SJCRH30 (cell line): ENCODE measurements at places on chromosomes 11 and 22.

DNA sequence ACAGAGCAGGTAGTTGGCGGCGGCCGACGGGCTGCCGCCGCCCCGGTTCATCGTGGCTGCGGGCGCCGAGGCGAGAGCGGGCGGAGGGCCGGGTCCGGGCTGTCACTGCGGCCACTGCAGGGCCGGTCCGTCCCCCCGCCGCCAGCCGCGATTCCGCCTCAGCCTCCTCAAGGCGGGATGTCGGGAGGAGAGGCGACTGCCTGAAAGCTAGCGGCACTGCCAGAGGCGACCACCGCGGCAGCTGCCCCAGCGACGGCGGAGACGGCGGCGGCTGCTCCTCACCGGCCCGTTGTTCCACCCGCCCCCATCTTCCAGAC, 234 bp downstream of the SESN3 start:
- no peak for DNase-seq

- DNase-seq = no peak
These were observed 107.2 kb downstream of the SCN3B start for GRCh38 chr11:123547180-123547579.

DNA sequence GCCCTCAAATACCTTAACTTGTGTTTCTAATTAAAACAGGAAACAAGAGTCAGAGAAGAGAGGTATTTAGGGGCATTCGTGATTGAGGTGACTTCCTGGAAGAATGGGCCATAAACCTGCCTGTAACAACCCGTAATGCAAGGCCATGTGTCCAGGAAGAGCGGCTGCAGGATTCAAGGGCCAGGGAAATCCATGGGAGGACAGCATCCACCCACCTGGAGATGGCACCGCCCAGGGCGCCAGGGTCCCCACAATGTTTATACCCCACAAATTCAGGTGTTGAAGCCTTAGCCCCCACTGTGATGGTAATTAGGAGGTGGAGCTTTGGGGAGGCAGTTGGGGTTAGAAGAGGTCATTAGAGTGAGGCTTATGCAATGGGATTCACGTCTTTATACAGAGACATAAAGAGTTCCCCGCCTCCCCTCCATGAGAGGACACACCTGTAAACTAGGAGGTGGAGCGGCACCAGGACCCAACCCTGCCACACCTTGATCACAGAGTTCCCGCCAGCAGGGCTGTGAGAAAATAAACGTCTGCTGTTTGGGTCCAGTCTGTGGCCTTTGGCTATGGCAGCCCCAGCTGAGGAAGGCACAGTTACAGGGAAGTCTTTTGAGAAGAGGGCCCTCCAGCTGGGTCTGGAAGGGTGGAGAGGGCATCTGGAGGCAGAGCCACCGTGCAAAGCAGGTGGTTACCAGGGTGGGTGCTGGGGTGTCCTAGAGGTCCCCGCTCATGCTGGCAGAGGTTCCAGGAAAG, 1394.3 kb downstream of the TBC1D22A start:
- no peak for DNase-seq

DNA sequence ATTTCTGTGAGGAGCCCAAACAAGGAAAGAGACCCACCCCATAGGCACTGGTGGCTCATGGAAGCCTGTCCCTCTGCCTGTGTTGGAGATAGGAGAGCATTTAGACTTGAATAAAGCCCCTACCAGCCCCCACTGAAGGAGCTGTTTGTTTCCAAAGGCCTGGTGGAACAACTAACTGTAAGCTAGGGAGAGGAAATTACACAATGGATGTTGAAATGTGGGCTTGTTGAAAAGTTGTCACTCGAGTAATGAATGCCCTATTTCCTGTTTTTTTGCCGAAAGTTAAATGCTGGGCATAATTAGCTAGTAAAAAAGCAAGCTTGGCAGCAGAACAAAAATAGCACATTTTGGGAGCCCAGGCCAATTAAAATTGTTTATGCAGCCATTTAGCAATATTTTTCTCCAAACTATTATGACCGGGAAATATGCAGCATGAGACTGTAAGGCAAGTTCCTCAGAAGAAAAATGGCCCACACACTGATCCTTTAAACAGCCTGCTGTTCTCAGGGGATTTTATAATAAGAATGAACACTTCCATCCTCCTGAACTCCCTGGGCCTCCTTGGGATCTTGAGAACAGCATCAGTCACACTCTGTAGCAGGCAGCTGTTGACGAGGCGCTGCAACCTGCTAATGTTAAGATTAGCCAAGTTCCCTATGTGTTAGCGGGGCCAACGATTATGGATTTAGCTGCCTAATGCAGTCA, 38.6 kb upstream of the LMO2 start:
- no peak for DNase-seq

GRCh38 chr11:105447936-105448702, 161.8 kb upstream of the GRIA4 start:
- no peak for DNase-seq

DNA sequence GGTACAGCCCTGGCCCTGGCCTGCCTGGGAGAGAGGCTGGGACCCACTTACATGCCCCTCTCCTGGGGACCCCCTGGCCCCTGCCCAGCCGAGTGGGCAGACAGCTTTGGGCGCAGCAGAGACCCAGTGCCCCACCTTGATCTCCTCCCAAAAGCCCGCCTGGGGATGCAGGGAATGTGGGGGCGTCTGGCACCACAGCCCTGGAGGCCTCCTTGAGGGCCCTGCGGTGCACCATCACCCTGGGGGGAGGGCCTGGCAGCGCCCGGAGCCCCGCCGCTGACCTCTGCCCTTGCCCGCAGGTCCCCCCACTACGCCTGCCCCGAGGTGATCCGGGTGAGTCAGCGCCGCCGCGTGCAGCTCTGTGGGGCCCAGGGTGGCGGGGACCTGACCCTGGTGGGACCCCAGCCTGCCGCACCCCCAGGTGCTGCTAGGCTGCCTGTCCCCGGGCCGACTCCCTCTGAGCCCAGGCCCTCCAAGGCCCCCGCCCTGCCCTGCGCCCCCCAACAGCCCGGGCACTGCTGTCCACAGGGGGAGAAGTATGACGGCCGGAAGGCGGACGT, 43.7 kb downstream of the MOB2 start:
- no peak for DNase-seq

DNA sequence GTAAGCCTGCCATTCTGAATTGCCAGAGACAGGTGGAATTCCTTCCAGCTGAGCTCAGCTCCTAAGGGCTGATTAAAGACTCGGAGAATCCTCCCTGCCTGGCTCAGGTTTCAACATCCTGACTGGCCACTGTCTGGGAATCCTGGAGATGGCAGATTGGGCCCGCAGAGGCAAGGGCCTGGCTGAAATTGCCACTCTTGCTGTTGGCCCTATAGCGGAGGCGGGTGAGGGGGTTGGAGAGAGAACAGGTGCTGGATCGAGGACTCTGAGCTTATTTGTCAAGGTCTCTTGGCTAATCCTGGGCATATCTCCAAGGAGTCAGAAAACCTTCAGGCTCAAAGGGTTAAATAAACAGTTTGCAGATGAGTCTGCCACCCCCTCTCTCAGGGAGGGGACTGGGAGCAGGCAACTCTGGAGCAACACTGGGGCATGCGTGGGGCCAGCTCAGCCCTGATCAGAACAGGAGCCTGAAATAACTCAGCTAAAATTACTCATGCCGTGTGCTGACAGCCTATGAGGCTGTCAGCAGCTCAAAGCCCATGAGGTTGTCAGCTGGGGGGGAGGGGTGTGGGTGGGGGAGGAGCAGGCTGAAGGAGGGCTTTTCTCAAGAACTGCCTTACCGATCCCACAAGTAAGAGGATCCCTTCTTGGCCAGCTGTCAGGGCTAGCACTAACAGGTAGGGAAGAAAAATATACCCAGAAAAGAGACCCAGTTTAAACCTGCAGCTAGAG, 14.7 kb upstream of the MFRP start:
- peak; percentile 89 for DNase-seq

GRCh38 chr22:30291058-30291892, 2.0 kb upstream of the CASTOR1 start:
- no peak for DNase-seq

GRCh38 chr11:36051235-36052144, 107.6 kb downstream of the LDLRAD3 start:
- no peak for DNase-seq

- no peak for DNase-seq
These were observed 1185.3 kb downstream of the JRKL start for GRCh38 chr11:97574976-97575665.

DNA sequence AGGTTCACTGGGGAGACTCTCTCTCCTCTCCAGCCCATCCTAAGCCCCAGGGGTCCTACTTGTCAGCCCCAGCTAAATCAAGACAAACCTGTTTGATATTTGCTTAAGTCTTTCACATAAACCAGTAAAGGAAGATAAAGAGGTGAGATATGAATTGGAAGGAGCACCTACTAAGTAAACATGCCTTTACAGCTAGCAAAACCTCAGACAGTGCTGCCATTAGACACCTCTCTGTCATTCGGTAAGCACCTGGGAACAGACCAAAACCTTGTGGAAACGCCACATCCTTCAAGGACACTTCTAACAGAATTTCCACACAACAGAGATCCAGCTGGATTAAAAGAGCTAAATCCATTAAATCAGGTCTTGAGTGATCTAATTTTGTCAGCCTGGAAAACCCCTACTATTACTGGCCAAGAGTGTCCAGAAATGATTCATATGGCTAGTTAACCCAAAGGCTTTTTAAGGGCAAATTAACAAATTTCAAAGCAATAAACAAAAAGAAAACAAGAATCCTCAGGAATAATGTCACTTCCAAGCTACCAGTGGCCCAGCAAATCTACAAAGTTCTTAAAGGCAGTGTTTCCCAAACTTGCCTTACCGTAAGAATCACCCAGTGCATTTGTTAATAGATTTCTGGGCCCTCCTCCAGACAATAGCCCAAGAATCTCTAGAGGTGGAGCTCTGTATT, 2.4 kb downstream of the VPS37C start:
- DNase-seq = no peak

DNA sequence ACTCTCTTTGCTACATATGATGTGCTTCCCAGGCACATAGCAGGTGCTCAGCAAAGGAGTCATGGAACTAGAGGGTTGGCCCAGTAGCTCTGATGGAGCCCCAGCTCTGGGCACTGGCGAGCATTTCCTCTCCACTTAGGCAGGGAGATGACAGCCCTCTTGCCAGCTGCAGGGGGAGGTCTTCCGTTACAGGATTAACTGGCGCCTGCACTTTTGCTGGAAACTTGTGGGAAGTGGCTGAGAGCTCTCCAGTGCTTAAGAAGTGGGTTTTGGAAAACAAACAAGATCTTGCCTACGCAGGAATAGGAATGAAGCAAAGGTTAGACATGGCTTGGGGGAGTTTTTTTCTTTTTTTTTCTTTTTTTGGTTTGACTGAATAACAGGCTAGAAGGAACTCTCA, 75.5 kb downstream of the MICAL2 start:
- DNase-seq = peak; percentile 95

DNA sequence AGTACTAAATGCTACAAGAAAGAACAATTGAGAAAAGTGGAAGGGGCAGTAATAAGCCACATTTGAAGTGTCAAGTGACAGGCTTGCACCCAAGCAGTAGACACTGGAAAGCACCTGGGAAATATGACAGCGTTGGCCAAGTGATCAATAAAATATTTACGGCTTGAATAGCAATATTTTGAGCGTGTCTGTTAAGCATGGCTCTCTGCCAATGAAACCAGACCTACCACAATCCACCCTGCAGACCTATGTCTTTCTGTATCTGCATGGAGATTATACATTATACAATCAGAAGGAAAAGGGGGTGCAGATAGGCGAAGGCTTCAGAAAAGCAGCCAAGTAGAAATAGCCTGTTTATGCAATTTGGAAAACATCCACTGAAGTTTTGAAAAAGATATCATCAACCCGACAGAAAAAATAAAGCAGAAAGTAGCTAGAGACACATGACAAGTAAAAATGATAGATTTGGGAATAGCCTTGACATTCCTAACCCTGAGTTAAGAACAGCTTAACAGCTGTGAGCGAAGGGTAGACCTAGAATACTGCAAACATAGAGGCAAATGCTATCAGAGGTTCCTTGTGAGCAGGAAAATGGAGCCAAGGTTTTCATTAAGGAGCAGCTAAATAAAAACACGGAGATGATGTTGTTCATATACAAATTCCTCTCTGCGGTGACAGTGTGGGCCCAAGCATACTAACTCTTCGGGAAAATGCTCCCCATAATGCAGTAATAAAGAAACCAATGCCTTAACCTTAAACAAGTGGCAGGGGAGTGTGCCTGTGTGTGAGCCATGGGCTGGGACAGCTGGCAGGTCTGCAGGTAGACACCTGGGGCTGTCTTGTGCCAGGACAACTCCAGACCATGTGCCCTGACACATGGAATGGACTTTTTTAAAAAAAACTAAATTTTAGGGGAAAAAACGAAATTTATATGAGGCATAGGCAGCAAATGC, 71.3 kb downstream of the ETS1 start:
- DNase-seq = no peak

GRCh38 chr11:74860743-74861142, 88.1 kb downstream of the XRRA1 start:
- DNase-seq = no peak

DNA sequence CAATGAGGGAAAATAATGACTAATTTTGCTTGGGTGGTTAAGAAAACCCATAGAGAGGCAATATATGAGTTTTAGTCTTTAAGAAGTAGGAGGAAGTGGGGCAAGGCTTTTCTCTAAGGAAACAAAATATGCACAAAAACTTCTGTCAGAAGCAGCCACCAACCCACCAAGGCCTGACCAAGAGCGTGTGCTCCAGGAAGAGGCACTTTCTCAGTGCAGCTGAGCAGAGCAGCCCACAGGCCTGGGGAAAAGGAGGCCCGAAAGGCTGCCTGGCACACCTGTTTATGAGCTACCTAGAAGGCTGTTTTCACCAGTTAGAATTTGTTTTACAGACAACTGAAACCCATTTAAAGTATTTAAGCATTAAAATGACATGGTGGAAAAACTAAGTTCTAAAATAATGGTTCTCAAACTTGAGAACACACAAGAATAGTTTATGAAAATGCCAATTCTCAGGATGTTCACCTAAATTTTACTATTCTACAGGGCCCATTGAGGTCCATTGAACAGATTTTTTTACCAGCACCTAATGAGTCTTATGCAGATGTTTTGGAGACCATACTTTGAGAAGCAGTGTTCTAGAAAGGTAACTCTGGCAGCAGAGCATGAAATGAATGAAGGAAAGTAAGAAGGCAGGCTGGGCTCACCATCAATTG, 160.5 kb upstream of the DDI1 start:
- no peak for DNase-seq

GRCh38 chr22:20242393-20243175, 25.5 kb downstream of the RTN4R start:
- DNase-seq = no peak

DNA sequence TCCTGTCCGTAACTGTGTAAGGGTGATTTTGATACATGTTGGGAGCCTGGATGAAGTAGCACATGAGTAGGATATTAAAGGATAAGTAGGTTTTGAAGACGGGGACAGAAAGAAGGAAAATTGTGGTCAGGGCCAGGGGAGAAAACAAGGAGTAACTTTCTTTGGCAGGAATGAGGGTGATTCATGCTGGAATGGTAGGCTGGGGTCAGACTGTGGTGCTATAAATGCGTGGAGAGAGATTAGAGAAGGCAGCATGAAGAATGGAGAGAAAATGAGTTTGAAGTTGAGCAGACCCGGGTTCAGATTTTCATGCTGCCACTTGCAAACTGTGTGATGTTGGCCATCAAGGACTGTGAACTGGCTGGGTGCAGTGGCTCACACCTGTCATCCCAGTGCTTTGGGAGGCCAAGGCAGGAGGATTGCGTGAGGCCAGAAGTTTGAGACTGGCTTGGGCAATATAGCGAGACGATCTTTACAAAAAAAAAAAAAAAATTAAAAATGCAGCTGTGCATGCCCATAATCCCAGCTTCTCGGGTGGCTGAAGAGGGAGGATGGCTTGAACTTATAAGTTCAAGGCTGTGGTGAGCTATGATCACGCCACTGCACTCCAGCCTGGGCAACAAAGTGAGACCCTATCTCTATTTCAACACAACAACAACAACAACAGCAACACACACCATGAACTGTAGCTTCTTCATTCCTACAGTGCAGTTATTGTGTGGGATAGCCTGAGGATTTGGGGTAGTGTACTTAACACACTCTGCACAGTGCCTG, 22.3 kb downstream of the ZBTB16 start:
- no peak for DNase-seq
